ENCODE measurements at places on chromosomes 5 and 9. TPM values are rescaled to one million over a fixed set of nuclear protein-coding genes. Genes with fewer than 3 reads are reported as not detected.

The CATSPER3 gene
- 0.58 TPM for total RNA-seq

The COL5A1 gene
- total RNA-seq: 192 TPM

The KCNIP1 gene
- total RNA-seq: 4.7 TPM

The SPAAR gene
- 1.8 TPM for total RNA-seq

The AQP3 gene
- 108 TPM for total RNA-seq

The NR2F1-AS1 gene
- total RNA-seq: 43.2 TPM
